ENCODE measurements at places on chromosomes 2 and 18.

GRCh38 chr18:45749918-45750689, 26.1 kb downstream of the SLC14A1 start:
- no peak for DNase-seq

DNA sequence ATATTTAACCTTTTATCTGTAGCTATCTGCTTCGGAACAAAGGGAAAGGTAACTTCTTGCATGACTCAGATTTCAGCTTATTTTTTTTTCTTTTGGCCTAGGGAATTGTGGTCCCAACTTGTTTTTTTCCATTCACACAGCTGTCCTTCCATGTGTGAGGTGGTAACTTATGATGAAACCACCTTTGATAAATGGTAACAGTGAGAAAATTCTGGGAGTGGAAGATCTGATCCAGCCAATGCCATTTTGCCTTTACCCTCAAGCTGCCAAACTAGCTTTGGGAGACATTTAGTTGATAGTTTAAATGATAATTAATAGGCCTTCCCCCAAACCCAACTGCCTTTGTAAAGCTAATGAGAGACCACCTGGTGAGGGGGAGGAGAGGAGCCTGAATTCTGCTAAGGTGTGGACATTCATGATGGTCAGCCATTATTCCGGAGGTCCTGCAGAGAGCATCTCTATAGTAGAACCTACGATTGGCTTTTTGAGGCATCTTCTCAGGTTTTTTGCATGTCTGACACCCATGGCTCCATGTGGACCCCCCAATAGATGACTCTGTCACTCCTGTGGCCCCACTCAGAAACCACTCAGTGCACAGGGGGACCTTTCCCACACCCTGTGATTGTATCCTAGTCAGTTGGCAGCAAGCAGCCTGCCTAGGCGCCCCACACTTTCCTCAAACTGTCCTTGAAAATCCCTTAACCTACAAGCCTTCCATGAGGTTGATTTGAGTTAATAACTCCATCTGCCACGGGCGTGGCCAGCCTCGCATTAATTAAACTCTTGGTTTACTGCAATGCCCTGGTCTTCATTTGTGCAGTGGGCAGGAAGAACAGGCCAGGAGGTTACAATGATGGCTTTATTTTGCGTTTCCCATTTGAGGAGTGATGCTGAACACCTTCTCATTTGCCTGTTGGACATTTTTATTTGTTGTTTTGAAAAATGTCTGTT, 263.5 kb upstream of the PXDN start:
- no peak for DNase-seq

- no peak for DNase-seq
Measured at GRCh38 chr2:179773986-179774385, 87.4 kb downstream of the ZNF385B start.

GRCh38 chr2:227160164-227160563, 3.8 kb downstream of the COL4A4 start:
- no peak for DNase-seq

DNA sequence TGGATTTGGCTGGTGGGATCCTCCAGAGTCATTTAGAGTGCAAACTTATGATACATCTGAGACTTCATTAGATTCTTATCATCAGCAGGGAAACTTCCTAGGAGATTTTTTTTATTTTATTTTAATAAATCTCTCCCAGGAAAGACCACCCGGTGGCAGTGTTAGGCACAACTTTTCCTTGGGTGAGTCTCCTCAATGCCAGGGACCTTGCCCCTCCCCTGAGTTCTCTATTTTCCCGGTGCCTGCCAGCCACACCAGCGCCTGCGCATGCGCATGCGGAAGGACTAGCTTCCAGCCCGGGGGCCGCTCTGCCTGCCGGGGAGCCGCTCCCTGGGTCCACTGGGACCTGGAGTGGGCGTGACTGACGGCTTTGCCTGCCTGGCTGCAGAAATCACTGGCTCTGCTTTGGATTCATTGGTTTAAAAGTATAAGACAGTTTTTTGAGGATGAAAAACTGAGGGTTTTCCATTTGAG, 86.6 kb downstream of the TMEM182 start:
- peak; percentile 1 for DNase-seq

GRCh38 chr2:177275743-177276055, 11.2 kb upstream of the NFE2L2 start:
- DNase-seq = no peak

DNA sequence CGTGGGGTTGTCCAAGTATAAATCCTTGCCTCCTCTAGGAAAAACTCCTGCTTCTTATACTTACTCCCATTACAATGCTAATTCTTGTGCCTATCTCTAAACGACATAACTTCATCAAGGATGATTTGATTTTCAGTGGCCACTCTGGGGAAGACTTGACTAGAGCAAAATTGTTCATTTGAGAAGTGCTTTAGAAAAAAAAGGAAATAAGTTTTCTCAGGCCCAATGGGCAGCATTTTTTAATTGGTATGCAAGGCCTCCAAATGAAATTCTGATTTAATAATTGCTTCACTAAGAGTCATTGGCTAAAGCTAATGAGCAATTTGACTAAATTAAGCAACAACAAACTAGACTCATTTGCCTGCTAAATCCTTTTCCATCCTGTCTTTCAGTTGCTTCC, 496.1 kb downstream of the TSN start:
- no peak for DNase-seq

GRCh38 chr2:206831442-206831995, 66.1 kb downstream of the FASTKD2 start:
- DNase-seq = no peak

DNA sequence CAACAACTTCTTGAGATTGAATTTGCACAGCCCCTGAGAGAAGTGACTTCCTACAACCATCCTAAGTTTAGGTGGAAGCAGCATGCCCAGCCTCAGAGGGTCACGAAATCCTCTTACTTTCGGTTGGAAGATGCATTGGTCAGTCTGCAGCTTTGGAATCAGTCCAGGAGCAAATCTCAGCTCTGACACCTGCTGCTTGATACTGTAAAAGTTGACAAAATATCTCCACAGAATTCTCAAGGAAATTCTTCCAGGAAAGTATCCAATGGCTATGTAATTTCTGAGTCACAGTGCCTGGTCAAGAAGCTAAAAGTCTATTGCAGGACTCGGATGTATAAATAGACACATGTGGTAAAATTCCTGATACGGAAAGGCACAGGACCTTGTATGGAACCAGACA, 414.5 kb upstream of the GYPC start:
- no peak for DNase-seq

Data from KG1 (cell line).